ENCODE measurements at places on chromosomes 11 and 22.

DNA sequence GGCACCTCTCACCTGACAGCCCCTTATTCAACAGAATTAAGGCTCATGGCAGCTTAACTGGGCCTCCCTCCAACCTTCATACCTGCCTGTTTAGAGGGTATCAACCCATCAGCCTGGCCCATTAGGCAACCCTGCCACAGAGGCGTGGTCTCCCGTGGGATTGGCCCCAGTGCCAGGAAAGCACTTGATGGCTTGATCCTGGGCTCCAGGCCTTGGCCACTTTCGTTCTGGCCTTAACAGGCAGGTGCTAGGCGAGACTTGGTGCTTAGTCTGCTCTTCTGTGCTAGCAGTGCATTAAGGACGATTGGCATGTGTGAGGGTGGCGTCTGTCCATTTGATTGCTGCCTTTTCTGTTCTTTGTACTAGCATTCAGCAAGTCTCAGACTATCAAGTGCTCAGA lies 75.2 kb downstream of the CABIN1 start:
- no peak for DNase-seq

- DNase-seq: no peak
Measured at GRCh38 chr22:41976961-41977566, 7.8 kb downstream of the SEPTIN3 start.

DNA sequence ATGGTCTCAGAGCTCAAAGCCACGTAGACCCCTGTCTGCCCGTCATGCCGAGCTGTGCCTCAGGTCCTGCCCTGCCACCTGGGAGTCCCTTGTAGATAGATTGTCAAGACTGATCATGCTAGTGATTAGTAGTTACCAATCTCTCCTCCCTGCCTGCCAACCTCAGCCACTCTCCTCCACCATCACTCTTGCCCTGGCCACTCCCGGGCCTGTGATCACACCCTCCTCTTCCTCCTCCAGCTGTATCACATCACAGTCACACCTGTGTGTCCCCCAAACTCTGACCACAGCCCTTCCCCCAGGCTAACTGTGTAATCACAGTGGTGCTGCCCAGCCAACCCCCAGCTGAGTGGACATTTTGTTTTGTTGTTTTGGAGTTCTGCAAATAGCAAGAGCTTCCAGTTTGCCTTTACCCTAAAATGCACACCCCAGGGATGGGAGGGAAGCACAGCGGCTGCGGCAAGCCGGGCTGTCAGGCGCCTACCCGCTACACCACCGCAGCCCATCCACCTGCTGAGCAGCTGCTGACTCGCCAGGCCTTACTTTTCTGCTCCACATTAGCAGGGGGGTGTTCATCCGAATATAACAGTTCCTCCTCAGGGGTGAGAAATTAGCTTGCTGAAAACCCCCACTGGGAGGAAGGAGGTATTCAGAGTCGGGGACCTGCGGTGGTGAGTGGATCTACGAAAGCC lies 45.8 kb downstream of the LRFN4 start:
- DNase-seq: no peak

GRCh38 chr11:1126935-1127663 lies 30.7 kb upstream of the MUC5AC start:
- no peak for DNase-seq

DNA sequence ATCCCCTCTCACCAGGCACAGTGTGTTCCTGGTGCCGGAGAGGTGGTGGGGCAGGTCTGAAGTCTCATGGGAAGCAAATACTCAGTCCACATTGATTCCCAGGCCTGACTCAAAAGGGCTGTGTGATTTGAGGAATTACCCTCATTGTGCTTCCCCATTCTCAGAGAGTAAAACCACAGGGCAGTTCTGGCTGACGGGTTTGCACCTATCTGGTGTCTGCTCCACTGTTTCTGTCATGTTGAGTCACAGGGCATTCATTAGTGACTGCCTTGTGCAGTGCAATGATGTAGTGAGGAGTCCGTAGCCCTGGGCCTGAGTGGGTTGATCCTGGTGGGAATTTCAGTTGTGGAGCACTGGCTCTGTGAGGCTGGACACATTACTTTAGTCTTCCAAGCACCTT lies 85.2 kb upstream of the ARHGAP20 start:
- DNase-seq: no peak

GRCh38 chr11:81237139-81237538 lies 1496.5 kb downstream of the FAM181B start:
- DNase-seq: no peak

DNA sequence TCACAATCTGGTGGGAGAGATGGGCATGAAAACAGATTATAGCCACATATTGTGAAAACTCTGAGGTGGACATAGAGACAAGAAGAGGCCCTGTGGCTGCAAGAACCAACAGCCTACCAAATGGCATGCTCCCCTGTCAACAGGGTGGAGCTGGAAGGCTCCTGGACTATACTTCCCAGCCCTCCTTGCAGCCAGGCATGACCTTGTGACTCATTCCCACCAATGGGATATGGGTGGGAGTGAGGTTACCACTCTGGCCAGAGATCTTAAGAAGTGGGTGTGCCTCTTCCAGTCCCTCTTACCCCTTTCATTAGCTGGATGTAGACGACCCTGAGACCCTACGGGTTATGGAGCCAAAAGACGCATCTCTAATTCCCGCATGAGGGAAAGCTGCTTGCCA lies 126.4 kb upstream of the ZBED5 start:
- no peak for DNase-seq

GRCh38 chr22:19497245-19497644 lies 17.5 kb downstream of the CDC45 start:
- DNase-seq: no peak

DNA sequence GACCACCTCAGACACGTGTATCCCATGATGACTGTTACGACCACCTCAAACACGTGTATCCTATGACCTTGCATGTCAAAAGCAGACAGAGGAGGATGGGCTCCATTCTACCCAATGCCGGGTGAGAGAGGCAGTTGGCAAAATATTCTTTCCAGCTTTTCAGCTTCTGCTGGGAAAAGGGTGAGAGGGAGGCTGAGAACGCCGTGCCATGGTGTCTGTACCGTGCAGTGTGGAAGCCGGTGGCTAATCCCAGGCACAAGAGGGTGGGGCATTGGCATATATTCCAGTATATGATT lies 1478.4 kb downstream of the TBC1D22A start:
- DNase-seq: no peak

GRCh38 chr11:114230031-114230704 lies 66.0 kb upstream of the NNMT start:
- DNase-seq: no peak

GRCh38 chr11:35734669-35735410 lies 72.3 kb downstream of the TRIM44 start:
- DNase-seq: no peak

DNA sequence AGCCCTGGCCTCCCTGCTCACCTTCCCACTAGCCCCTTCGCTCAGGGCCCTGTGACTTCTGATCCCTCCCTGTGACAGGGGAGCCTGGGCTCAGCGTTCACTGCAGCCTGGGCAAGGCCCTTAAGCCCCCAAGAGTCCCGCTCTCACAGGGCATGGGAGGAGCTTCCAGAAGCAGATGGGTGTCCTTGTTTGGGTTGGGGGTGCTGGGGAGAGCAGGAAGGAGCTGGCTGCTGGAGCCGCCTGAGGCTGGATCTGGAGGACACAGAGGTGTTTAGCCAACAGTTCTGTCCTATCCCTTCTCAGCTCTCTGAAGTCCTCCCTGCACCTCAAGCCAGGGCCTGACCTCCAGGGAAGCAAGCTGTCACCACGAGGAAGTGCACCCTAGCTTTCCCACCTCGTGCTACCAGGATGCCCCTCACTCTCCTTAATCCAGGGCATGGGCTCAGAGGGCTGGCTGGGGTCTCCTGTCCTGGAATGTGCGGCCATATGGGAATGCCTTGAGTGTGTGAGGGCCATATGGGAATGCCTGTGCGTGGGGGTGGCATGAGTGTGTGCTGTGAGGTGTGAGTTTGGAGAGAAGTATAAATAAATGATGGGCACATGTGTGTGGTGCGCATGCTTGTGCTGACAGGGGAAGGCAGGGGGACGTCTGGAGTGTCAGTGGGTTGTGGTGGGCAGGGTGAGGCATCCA lies 25.0 kb upstream of the TUB start:
- no peak for DNase-seq

GRCh38 chr11:36123336-36124101 lies 165.7 kb downstream of the COMMD9 start:
- DNase-seq: no peak

DNA sequence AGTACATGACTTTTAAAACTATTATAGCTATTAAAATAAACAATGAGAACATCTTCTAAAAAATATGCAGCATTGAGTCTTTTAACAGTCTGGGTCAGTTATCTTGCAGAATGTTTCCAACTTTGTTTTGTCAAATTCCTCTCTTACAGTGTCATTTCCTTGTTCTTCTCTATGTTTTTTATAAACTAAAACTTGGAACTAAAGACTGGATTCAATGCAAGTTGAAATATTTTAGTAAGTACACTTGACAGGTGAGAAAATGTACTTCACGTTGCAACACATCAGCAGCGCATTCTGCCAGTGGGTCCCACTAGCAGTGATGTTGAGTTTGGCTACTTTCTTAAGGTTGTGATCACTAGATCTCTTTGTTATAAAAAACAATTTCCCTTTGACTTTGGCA lies 1407.6 kb upstream of the RAG2 start:
- no peak for DNase-seq

DNA sequence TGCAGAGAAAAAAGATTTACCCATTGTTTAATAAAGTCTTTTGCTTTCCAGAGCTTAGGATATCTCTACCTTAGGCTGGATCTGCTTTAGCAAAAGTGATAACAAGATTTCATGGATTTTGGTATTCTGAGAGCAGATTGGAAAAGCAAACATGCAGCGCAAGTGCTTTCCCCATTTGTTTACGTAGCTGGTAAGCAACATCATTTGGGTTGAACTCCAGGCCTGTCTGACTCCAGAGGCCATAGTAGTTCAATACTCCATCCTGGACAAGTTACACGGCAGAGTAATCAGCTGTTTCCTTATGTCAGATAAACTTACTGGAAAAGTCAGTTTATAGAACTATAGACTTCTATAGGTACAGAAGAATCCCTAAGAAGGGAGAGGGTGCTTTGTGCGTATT lies 40.6 kb upstream of the TNRC6B start:
- DNase-seq: no peak

DNA sequence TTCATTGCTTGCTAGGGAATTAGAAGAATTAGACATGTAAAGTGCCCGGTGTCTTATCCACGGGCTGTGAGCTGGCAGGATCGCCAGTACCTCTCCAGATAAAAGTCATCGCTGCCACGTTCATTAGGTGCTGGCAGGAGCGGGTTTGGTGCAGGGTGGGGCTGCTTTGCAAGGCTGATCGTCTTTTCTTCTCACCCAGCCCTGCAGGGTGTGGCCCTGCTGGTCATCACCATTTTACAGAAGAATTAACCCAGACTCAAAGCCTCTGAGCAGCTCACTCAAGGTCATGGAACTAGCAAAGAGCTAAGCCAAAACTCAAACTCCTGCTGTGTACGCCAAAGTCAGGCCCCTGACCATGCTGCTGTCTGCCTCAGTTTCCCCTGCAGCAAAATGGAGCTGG lies 6.1 kb upstream of the FGF4 start:
- DNase-seq: no peak

GRCh38 chr11:8243458-8243857 lies 20.2 kb downstream of the LMO1 start:
- DNase-seq: no peak

GRCh38 chr11:127035824-127036223 lies 35.3 kb upstream of the KIRREL3 start:
- no peak for DNase-seq

DNA sequence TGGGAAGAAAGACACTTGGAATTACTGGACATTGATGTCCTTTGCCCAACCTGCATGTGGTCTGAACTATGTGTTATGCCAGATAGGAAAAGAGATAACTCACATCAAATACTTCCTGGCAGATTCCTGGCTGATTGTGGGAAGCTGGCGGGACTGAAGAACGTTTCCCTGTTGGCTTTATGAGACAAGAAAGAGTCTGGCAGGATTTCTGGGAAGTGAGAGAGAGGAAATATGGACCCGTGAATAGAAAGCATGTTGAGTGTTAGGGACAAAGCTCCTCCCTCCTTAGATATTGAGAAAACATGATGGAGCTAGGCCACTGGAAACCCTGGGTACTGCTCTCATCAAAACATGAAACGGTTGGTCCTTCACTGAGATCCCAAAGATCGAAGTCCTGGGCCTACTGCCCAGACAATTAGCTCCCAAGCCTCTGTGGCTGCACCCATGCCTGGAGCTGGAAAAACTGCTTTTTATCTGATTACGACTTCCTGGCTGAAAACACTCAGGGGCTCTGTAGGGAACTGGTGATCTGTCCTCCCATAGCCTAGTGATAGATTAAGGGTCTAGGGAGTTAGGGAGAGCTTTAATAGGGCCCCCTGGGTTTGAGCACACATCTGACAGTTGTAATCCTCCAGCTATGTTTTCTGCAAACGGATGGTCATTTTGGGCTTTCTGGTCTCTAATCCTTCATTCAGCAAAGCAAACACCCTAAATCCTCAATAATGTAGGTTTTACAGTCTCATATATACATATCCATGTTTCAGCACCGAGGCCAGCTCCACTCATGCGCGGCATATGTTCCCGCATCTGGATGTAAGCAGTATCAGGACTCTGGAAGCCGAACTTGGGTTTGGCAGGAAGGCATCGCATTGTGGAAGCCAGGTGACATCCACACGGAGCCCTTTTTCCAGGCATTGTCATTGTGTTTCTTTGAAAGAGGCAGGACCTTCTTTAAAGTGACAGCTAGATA lies 6.1 kb upstream of the B3GAT1 start:
- DNase-seq: no peak

DNA sequence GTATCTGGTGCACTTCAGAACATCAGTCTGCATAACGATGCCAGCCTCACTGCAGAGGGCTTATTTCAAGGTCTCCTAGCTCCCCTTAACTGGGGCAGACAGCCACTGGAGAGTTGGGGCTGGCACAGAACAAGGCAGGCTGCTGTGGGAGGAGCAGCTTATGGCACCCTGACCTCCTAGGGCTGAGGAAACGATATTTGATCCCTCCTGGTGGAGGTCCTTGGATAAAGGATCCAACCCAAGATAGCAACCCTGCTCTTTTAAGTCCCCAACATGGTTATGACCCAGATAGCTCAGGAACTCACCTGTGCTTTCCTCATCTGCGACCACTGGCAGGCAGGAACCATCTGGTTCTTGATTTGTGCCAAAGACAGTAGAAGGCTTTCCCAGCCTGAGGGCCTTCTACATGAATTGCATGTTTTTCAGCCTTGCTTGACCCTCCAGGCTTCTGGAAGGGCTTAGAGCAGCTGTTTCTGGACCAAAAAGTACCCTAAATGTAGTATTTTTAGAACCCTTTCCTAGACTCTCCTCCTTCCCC lies 2.8 kb downstream of the TMEM109 start:
- no peak for DNase-seq

DNA sequence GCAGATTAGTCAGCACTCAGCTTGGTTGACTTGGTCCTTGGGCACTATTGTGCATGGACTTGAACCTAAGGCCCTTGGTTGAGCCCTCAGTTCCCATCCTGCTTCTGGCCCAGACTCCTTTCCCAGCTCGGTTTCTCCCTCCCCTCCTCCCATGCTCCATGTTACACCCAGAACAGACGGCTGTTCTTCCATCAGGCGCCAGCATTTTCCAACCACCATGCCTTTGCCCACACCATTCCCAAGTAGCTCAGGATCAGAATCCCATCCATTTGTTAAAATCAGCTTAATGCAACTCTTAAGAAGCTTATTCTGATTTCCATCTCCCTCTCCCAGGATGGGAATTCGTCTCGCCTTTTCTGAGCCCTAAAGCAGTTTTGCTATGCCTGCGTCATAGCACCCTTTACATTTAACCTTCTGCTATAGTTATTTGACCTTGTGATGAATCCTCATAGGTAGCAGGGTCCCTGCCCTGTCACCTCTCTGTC lies 110.7 kb downstream of the MICAL2 start:
- no peak for DNase-seq

GRCh38 chr22:17694193-17694592 lies 55.6 kb downstream of the BCL2L13 start:
- no peak for DNase-seq

GRCh38 chr11:88544656-88545280 lies 207.2 kb upstream of the CTSC start:
- no peak for DNase-seq

Measured in activated CD8-positive, alpha-beta memory T cell treated with anti-CD3 and anti-CD28 coated beads for 4 hours (primary cell).